ENCODE measurements at places on chromosomes 11 and 22.
A peak's percentile ranks its signal among the peaks of the same experiment; 100 is the strongest.

DNA sequence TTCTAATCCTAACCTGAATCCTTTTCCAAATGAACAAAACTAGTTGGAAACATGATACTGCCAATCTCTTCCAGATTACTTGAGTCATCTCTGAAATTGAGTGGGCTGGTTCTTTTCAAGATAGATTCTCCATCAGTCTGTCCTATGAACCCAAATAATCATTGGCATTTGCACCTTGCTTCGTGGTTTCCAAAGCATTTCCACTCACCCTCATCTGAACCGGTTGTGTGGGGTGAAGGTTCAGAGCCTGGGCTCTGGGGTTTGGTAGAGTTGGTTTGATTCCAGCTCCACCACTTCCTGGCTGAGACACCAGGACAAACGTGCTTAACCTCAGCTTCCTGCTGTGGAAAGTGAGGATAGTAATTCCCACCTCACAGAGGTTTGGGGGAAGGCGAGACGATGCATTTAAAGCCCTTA, 206.4 kb upstream of the E2F8 start:
- peak; percentile 56 for DNase-seq

DNA sequence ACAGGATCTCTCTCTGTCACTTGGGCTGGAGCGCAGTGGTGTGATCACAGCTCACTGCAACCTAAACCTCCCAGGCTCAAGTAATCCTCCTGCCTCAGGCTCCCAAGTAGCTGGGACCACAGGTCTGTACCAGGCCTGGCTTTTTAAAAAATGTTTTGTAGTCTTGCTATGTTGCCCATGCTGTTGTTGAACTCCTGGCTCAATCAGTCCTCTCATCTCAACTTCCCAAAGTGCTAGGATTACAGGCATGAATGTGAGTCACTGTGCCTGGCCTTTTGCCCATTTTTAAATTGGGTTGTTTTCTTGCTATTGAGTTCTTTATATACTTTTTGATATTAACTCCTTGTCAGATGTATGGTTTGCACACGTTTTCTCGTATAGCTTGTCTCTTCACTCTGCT, 33.0 kb upstream of the PITPNB start:
- DNase-seq, result peak; percentile 3

GRCh38 chr22:30005213-30005857, 74.9 kb upstream of the HORMAD2 start:
- peak; percentile 74 for DNase-seq

DNA sequence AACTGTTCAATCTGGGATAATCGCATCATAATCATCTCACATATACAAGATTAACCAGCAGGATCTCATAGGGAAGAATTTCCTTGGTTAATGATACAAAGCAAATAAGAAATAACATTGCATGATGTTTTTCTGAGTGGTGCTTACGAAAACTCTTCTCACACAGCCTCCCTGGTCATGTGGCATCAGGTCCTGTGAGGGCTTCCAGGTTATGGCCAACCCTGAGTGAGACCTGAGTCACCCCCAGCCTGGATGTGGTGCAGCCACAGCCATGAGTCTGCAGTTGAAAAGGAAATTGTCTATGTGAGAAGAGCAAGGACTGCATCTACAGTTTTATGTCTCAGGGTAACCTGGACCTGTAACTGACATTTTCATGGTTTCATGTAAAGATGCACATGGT, 90.5 kb upstream of the XKR3 start:
- peak; percentile 92 for DNase-seq

- no peak for DNase-seq
Observed at GRCh38 chr22:48378673-48379072, 1449.0 kb downstream of the BRD1 start.

DNA sequence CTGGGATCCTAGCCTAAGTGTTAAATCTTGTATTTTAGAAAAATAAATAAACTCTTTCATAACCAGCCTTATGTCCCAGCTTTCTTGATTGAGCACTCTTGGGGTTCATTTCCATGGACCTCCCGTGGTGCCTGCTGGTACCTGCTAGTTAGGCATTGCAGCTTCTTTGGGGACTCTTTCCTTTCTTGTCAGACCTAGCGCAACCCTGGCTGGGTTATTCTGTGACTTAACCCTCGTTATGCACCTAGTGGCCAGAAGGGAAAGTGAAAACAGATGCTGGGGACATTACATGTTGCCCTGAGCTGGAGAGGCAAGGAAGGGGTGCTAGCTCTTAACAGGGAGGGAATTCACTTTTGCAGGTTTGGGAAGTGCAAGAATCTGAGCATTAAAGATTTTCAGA, 46.8 kb downstream of the APIP start:
- no peak for DNase-seq

GRCh38 chr11:11572386-11572785, 49.4 kb downstream of the GALNT18 start:
- DNase-seq, result peak; percentile 22

DNA sequence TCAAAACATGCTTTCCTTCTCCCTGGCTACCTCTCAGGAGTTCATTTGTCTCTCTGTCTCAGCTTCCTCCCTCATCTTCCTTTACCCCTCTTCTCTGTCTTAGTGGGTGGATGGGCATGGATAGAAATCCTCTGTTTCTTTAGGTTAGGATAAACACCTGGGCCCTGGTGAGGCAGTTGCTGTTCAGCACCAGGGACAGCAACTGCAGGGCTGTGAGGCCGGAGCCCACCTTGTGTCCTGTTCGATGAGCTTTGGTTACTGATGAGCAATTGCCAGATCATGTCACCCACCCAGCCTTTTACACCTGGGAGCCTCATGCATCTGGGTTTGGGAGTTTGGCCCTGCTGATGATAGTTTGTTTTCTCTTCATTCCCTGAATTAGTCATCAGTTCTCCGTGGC, 6.1 kb upstream of the CRYBB3 start:
- DNase-seq, result no peak

DNA sequence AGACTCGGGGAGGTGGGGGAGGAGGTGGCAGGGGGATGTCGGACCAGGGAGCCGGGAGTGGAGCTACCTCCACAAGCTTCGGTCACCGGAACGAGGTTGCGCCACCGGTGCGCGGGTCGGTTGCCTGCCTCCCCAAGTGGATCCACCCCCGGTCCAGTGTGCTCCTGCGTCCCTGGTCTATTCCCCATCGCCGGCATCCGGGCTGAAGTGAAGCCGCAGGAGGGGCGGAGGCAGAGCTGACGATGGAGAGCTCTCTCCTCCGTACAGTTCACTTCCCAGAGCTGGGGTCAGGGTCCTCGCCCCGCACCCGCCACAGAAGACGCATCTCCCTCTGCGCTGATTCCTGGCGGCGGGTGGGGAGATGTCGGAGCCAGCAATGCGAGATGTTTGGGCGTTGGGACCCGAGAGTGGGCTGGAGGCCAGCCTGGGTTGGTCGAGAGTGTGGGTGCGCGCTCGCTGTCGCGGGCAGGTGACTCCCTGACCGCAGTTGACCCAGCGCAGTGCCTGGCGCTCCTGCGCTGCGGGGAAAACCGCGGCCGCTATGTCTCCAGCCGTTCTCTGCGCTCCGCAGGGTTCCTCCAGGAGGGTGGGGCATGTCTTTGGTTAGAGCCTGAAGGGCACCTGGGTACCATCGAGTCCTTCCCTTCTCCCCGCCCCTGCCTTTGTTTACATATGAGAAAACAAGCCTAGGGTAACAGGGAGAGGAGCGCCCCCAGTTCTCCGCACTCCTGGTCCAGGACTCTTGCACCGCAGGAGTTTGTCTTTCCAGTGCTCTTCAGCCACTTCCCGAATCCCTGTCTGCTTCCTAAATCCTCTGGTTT, 1.7 kb downstream of the C11orf96 start:
- DNase-seq, result no peak

DNA sequence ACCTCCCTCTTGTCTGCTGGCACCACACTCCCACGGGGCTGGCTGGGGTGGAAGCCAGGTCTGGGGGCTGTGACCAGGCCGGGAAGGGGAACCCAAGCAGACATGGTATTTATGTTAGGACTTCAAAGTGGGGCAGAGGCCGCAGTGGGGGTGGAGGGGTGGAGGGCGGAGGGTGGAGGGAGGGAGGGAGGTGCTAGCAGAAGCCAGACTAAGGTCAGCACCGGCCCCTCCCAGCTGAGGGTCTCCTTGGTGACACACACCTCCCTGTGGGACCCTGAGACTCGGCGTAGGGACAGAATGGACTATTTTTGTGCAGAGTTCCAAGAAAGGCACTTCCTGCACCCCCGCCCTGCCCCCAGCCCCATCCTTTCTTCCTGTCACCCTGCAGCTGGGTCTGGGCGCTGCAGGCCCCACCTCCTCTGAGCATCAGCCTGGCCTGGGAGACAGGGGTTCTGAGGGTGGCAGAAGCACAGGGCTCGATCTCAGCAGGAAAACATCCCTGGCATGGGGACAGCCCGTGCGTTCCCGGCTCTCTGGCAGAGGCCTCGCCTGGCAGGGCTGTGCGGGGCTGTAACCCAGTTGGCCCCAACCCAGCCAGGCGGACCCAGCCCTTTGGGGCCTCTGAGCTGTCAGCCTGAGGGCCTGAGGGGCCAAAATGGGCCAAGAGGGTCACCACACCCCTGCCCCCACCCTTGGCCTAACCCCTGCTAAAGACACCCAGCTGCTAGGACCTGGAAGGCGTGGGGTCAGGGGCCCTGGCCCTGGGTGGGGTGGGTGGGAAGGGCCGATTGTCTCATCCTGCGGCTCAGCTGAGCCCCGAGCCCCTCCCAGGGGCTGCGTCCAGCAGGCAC, 9.6 kb upstream of the CD248 start:
- peak; percentile 40 for DNase-seq

DNA sequence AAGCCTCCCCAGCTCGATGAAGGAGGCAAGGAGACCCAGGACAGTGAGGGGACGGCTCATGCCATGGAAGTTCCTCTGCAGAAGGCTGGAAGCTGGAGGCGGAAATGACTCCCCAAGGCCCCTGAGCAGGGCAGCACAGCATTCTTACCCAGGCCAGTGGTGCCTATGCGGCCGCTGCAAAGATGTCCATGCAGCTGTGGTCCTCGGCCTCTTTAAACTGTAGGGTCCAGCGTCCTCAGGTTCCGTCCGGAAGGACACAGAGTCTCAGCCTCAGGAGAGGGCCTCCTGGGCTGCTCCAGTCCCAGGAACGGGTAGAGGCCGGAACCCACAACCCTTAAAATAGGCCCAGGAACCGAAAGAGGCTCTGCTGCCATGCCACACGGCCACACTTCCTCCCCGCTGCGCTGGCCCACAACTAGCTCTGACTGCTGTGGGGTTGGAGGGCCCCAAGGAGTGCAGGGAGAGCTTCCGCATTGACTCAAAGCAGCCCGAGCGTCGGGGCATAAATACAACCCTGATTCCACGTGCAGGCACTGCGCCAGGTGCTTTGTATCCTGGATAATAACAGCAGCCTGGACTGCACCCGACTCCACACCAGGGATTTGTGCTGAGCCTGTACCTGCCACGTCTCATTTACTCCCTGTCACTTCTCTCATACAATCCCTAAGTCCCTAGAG, 5.5 kb downstream of the KIAA0930 start:
- no peak for DNase-seq

DNA sequence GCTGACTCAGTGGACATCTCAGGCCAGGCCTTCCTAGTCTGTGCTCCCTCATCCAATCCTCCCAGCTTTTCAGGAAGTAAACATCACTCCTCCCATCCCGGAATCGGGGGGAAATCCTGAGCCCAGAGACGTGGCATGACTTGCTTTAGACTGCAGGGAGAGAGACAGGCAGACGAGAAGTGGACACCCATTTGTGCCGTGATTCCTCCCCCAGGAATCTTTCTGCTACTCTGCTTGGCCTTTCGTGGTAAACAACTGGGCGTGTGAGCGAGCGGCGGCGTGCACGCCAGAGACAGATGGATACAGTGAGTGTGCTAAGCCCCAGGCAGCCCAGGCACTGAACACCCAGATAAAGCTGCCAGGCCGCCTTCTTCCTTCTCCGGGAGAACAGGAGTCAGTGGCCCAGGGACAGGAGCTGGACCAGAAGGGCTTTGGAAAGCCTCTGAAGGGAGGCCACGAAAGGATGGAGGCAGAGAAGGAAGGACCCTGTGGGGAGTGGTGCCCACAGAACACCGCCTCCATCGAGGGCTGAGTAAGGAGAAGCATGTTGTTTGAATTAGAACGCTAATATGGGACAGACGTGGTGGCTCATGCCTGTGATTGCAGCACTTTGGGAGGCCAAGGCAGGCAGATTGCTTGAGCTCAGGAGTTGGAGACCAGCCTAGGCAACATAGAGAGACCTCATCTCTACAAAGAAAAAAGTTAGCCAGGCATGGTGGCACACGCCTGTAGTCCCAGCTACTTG, 53.0 kb upstream of the PRR5 start:
- DNase-seq, result no peak

Data from kidney tubule cell (primary cell).